ENCODE measurements at places on chromosomes 7 and 10.

- DNase-seq = no peak
Observed at GRCh38 chr10:52400562-52400961, 86.5 kb downstream of the DKK1 start.

GRCh38 chr7:132758986-132759385 lies 182.7 kb upstream of the PLXNA4 start:
- no peak for DNase-seq

- DNase-seq = peak; percentile 88
Observed at GRCh38 chr10:110535958-110536891, 31.3 kb upstream of the SMC3 start.

DNA sequence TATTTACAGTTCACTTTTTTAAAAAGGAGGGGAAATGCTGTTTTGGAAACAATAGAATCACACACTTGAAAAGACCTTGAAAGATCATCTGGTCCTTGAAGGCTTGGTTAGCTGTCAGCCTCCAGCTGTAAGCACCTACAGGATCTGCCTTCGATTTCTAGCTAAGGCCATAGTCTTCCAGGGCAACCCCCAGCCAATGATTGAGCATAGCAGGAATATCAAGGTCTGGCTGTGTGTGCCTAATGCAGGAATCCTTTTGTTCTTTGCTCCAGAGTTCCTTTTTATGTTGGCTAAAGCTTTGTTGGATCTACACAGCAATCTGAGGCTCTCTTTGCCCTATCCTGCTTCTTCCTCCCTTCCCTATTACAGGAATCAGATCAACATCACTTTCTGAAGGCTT lies 5.2 kb upstream of the YAE1 start:
- no peak for DNase-seq

GRCh38 chr7:139897422-139898090 lies 68.5 kb downstream of the TBXAS1 start:
- no peak for DNase-seq

DNA sequence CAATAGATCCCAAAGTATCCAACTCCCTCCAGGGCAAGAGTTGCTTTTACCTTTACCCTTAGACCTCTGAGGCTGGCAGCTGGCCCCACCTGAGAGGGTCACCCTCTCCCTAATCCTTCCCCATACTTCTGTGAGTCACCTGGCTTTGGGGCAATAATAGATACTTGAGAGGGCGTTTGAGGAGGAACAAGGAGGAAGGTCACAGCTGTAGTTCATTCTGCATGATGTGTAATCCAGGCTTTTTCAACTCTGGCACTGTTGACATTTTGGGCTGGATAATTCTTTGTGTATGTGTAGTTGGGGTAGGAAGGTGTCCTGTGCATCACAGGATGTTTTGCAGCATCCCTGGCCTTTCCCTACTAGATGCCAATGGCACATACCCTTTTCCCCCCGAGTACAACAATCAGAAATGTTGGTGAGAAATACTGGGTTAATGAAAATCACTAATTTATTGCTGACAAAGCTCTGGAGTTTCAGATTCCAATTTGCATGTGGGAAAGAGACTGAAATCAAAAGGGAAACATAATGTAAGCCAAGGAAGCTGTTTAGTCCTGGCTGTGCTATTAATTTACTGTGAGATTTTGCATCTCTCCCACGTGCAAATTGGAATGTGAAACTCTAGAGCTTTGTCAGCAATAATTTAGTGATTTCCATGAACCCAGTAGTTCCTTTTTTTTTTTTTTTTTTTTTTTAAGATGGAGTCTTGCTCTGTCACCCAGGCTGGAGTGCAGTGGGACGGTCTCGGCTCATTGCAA lies 3.6 kb downstream of the BLVRA start:
- DNase-seq = no peak

- no peak for DNase-seq
Observed at GRCh38 chr10:76920581-76920980, 717.0 kb downstream of the KCNMA1 start.

GRCh38 chr10:21160116-21160515 lies 263.0 kb upstream of the NEBL start:
- no peak for DNase-seq

GRCh38 chr7:13540429-13540828 lies 449.0 kb downstream of the ETV1 start:
- no peak for DNase-seq

DNA sequence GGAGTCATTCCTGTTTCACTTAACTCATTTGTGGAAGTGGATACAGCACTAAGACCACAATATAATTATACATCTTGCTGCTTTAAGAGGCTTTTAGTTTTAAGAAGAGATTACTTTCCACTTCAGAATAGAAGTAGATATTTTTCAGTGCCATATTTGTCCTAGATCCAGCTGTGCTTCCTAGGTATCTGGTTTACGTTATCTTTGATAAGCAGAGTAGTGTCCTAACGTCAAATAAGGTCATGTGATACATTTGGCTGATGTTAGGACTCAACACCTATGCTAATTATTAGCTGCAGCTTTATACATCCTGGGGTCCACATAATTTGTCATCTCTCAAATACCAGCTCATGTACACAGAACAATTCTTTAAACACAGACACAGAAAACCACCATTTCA lies 196.2 kb upstream of the SMIM30 start:
- no peak for DNase-seq

DNA sequence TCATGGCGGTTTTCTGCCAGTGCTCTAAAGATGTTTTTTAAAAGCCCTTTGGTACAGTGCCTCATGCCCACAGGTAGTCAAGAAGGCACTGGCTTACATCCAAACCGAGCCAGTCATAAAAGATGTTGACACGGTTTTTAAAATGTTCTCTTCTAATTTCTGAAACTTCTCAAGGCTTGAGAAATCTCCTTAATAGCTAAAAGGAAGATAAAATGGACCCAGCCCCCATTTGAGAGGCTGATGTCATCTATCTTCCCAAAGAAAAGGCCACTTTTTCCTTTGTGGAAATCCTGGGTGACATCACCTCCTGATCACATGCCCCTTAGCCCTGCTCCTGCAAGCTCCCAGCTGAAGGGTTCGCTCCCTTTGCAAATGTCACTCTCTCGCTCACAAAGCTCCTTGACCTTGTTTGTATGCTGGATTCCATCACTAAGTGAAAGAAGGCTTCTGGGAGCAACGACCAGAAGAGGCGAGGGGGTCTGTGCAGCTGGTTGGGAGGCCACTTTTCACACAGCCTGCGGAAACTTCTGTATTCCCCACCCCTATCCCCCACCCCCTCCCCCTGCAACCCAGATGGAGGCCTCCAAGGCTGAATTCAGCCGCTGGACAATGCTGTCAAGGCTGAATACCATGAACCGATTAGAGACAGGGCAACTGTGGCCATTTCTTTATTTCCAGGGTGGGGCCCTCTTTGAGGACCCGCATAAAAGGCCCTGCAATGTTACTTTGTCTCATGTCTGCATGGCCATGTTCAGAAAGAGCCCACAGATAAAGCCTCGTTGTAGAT lies 122.8 kb downstream of the CUBN start:
- DNase-seq = no peak

DNA sequence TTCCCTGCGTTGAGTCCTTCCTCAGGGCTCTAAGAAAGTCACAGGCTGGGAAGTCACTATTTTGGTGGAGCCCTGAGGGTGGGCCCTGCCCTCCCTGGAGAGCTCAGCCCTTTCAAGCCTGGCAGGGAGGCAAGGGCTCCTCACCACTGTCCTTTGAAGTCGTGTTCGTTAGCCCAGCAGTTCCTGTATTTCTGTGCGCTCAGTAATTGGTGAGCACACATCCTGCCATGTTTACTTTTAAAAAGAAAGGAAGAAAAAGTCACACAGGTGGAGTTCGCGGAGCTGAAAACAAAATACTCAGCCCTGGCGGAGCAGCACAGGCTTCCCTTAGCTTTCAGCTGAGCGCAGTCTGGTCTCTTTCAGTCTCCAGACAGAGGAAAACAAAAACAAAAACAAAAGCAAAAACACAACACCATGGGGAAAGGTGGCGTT lies 37.1 kb downstream of the PRKCQ start:
- peak; percentile 56 for DNase-seq

- no peak for DNase-seq
Observed at GRCh38 chr7:30464231-30464671, 14.3 kb downstream of the NOD1 start.

- DNase-seq = no peak
Observed at GRCh38 chr7:77528368-77528767, 8.7 kb upstream of the PTPN12 start.

DNA sequence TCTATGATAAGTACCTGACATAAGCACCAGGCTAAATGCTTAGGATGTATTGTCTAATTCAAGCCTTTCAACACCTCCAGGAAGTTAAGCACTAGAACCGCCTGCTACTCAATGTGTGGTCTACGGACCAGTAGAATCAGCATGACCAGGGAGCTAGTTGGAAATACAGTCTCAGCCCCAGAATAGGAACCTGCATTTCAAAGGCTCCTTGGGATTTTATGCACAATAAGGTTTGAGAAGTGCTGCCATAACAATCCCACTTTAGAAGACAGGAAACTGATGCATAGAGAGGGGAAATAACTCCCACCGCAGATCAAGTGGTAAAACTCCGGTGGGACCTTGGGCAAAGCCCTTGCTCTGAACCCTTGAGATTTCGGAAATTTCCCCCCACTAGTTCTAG lies 8.8 kb upstream of the DUSP5 start:
- DNase-seq = no peak

DNA sequence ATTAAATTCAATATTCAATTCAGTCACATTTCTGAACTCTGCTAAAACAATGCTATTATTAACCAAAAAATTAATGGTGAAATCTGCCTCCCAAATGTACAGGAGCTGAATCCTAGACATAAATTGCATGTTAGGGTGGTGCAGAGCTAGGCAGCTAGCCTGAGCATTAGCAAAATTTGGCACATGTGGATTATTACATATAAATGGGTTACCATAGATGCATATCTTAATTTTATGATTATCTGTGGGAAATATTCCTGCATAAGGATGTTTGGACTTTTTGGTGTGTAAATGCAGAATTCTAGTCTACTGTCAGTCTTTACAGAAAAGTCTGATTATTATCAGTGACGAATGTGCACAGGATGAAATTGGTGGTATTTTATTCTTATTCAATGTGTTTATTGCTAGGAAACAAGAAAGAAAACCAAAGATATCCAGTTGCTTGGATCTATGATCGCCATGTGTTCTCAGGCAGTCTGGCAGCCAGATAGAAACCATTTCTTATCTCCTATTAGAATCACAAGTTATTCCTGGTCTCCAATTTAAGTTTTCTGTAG lies 150.7 kb downstream of the POU6F2 start:
- no peak for DNase-seq

- no peak for DNase-seq
Observed at GRCh38 chr7:18873734-18874336, 243.6 kb downstream of the TWIST1 start.

GRCh38 chr7:34091321-34091917 lies 186.1 kb downstream of the BMPER start:
- peak; percentile 3 for DNase-seq

- DNase-seq = no peak
Observed at GRCh38 chr10:126212738-126213137, 175.5 kb downstream of the ADAM12 start.

- peak; percentile 37 for DNase-seq
Observed at GRCh38 chr10:73095481-73096021, 1.1 kb downstream of the P4HA1 start.

DNA sequence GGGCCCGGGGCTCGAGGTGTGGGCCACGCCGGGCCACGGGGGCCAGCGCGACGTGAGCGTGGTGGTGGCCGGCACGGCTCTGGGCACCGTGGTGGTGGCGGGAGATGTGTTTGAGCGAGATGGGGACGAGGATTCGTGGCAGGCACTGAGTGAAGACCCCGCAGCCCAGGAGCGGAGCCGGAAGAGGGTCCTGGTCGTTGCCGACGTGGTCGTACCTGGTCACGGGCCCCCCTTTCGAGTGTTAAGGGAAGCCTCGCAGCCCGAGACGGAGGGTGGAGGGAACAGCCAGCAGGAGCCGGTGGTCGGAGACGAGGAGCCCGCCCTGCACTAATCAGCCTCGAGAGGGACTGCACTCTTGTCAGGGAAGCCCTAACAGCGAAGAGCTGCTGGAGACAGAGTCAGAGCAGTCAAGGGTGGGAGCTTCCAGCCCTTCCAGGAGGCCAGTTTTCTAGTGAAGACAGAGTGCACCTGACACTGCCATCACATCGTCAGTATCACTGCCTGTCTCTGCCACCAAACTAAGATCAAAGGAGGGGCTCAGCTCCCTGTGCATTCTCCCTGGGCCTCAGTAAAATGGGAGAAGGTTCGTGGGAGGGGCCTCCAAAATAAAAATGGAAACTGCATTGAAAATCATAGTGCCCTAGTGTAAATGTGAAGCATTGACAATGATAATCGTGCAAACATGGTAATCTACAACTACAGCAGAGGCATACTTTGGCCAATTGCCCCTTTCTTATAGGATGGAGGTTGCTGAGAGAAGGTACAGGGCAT lies 1.3 kb downstream of the MBLAC1 start:
- peak; percentile 42 for DNase-seq

DNA sequence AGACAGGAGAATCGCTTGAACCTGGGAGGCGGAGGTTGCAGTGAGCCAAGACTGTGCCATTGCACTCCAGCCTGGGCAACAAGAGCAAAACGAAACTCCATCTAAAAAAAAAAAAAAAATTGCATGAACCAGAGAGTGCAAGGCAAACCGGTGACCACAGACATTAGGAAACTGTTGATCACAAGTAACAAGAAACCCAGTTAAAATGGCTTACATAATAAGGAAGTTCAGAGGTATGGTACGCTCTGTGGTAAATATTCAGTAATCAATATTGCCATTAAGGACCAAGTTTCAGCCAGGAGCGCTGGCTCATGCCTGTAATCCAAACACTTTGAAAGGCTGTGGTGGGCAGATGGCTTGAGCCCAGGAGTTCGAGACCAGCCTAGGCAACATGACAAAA lies 9.2 kb upstream of the NT5C2 start:
- no peak for DNase-seq

- DNase-seq = no peak
Observed at GRCh38 chr7:113752289-113752688, 166.5 kb downstream of the PPP1R3A start.

DNA sequence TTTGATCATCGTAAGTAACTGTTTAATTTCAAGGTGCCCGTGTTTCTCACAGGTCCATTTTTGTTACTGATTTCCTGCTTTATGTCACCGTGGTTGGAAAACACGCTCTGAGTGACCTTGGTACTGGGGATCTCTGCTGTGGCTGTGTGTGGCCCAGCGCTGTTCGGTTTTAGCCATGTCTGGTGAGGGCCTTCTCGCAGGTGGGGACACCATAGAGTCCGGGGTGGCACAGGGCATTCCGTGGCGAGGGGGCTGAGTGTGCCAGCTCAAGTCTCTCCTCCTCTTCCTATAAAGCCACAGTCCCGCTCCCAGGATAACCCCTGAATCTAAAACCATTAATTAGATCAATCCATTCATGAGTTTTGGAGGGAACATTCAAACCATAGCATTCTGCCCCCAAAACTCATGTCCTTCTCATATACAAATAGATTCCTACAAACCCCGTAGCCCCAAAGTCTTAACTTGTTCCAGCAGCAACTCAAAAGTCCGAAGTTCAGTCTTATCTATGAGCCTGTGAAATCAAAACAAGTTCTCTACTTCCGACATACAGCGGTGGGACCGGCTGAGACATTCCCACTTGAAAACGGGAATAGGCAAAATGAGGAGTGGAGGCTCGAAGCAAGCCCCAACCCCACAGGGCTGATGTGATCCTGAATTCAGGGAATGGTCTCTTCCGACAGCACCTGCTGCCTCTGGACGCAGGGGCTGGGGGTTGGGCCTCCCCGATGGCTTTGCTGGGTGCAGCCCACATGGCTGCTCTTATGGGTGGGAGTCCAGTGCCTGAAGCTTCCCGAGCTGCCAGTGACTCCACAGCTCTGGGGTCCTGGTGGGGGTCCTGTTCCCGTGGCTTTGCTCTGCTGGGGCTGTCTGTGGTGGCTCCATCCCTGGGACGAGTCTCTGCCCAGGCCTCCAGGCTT lies 55.0 kb upstream of the NKX6-2 start:
- no peak for DNase-seq

All from stimulated activated naive CD8-positive, alpha-beta T cell treated with anti-CD3 and anti-CD28 coated beads, Interleukin-15, amount 100 ng/mL, for 72 hours (primary cell).